KBM-7 (cell line): ENCODE measurements at places on chromosomes 11 and 22.

DNA sequence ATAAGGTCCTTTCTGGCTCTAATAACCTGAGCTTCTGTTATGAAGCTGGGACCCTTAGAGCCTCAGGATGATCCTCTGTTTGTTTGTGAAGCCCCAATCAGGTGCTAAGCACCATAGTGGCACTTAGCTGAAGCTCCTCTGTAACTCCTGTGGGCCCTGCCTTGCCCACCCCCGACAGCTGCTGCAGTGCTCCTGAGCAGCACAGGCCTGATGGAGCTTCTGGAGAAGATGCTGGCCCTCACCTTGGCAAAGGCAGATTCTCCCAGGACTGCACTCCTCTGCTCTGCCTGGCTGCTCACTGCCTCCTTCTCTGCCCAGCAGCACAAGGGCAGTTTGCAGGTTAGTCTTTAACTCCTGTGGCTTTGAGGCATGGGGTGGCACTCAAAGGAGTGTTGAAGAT lies 19.0 kb upstream of the CCDC134 start:
- DNase-seq: no peak

GRCh38 chr11:128305588-128305987 lies 281.8 kb downstream of the ETS1 start:
- DNase-seq: no peak

- peak; percentile 94 for DNase-seq
These were observed 5.2 kb downstream of the SBF1 start for GRCh38 chr22:50469377-50470305.

- no peak for DNase-seq
These were observed 1.4 kb upstream of the CELSR1 start for GRCh38 chr22:46538814-46539160.

GRCh38 chr11:126393143-126393542 lies 37.7 kb downstream of the ST3GAL4 start:
- no peak for DNase-seq

- no peak for DNase-seq
These were observed 313.0 kb downstream of the BRD1 start for GRCh38 chr22:49514641-49515040.

DNA sequence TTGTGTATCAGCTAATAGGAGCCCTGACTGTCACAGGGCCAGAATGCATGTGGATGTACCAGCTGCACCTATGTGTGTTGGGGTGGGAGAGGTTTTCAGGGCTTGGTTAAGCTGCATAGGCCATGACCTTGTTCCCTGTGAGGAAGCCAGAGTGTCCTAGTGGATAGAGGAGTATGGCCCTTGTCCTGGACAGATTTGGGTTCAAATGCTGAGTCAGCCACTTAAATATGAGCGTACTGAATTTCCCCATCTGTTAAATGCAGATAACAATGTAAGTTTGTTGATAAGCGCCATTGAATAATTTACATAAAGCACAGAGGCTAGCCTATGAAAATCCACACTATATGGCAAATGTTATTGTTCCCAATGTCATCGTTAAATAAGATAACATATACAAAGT lies 74.4 kb downstream of the PANX1 start:
- DNase-seq: no peak

- DNase-seq: no peak
These were observed 3.2 kb downstream of the CHRM1 start for GRCh38 chr11:62917906-62918502.

DNA sequence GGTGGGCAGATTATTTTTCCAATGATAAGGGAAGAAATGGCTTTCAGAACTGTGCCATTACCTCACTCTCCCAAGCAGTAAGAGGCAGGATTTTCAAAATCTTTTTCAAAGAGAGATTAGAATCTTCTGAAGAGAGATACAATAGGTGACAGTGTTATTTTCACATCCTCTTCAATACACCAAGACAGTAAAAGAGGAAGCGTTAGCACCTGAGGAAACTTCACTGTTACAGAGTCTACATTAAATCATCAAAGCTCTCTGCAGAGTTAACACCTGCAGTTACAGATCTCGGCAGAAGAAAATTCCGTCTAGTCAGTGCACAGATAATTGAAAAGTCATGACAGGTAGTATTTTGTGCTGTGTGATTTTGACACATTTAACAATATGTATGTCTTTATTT lies 144.9 kb downstream of the PGR start:
- no peak for DNase-seq

- no peak for DNase-seq
These were observed at the start of gene ZDHHC8 for GRCh38 chr22:20131597-20131858. Gene ZDHHC8, plus strand, starts transcription at chr22:20131804. Its CDS starts 144 bp downstream, at chr22:20131948.

GRCh38 chr22:17953147-17953546 lies 71.2 kb downstream of the MICAL3 start:
- no peak for DNase-seq

GRCh38 chr11:68468217-68468828 lies 7.8 kb downstream of the PPP6R3 start:
- no peak for DNase-seq

DNA sequence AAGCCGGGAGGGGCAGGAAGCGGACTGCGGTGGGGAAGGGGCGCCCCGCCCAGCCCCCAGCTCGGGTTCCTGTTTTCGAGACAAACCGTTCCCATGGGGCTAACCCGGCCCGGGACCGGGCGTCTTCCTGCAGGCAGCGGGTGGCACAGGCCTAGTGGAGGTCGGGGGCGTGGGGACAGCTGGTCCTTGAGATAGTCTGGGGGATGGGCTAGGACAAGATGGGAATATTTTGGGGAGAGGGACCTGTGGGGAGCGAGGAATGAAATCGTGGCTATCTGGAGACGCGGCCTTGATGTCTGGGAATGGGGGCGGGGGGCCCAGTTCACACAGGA lies 1.2 kb upstream of the RASGRP2 start:
- peak; percentile 90 for DNase-seq

GRCh38 chr11:117612177-117612576 lies 184.8 kb downstream of the DSCAML1 start:
- no peak for DNase-seq

DNA sequence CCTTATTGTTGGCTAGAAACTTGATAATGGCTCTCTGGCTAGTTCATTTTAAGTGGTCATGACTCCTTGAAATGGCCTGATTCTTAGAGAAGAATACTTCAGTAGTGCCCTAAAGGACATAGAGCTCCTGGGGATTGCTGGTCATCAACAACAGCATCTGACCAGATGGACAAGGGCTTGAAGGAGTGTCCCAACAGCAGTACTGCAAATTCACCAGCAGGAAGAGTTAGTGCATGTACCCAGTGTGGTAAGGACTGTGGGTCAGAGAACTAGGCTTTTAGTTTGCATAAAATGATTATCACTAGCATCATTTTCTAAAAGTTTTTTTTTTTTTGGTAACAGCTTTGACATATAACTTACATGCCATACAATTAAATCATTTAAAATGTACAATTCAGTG lies 39.5 kb upstream of the CUL5 start:
- no peak for DNase-seq

DNA sequence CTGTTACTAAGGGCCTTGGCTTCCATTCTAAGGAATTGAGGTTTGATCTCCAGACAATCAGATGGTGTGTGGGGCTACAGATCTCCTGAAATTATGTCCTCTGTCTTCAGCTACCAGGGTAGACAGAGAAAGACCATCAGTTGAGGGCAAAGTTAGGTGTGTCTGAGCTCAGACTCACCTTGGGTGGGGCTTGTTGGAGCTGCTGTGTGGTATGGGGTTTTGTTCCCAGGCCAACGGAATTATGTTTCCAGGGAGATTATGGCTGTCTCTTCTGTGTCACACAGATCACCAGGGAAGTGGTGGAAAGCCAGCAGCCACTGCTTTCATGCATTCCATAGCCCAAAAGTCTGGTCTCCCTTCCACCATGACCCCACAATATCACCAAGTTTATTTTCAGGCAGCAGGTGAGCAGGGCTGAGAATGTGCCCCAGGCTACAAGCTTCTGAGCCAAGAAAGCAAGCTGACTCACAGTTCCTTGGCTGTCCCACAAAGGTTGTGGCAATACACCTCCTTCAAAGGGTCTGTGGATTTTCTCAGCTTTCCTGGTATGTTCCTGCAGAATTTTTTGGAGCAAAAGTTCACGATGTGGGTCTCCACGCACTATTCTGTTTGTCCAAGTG lies 714.9 kb downstream of the LUZP2 start:
- no peak for DNase-seq

DNA sequence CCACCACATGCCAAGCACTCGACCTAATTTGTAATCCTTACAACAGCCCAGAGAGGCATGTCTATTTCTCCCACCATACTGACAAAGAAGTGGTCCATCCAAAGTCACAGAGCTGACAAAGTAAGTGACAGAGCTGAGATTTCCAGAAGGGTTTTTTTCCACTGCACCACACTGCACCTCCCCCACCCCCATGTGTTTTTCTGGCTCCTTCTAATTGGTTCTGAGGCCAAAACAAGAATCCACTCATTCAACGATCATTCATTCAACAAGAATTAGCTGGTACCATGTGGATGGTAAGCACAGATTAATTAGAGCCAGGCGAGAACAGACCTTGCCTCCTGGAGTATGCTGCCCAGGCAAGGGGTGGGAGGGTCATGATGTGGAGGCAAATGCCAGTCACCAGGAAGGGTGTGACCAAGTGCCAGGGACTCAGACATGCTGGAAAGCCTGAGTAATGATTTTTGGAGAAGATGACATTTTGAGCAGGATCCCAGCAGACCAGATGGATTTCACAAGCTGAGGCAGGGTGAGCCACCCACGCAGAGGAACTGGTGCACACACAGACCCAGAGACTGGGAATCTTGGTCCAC lies 14.9 kb upstream of the PRG2 start:
- DNase-seq: no peak

GRCh38 chr11:47512701-47513100 lies 40.2 kb downstream of the CELF1 start:
- no peak for DNase-seq

DNA sequence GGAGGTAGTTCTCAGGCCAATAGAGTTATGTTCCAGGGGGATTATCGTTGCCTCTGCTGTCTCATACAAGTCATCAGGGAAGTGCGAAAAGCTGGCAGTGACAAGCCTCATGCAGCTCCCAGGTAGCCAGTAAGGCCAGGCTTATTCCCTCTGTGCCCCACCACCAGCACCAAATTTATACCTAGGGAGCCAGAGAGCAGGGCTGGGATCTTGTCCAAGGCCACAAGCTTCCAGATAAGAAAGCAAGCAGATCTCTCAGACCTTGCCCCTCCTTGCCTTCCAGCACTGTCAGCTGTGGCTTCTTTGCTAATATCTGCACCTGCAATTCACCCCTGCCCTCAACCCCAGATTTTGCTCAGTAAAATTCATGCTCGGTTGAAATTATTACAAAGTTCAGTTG lies 206.3 kb upstream of the FAT3 start:
- DNase-seq: no peak

DNA sequence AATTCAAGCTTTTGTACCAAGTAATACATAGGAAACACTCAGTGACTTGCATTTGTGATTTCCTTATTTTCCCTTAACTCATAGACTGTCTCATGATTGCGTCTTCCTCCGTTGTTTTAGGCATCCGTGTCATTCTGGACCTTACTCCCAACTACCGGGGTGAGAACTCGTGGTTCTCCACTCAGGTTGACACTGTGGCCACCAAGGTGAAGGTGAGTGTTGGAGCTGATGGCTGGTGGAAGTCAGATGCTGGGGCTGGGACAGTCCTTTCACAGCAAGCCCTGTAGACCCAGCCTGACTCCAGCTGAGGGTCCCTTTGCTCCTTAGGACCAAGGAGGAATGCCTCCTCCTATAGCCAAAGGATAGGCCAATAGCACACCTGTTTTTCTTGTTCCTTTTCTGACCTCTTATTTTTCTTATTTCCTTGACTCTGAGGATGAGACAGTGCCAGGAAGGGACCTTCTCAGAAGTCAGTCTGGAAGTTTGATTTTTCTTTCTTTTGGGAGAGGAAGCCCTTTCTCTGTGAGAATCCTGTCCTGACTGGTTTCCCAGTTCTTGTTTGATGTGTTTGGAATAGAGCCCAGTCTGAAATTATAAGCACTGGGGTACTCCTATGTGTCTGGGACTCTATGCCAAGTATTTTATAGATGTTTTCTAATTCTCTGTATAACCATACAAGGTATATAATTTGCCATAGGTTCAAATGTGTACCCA lies 2.2 kb downstream of the SLC3A2 start:
- no peak for DNase-seq

DNA sequence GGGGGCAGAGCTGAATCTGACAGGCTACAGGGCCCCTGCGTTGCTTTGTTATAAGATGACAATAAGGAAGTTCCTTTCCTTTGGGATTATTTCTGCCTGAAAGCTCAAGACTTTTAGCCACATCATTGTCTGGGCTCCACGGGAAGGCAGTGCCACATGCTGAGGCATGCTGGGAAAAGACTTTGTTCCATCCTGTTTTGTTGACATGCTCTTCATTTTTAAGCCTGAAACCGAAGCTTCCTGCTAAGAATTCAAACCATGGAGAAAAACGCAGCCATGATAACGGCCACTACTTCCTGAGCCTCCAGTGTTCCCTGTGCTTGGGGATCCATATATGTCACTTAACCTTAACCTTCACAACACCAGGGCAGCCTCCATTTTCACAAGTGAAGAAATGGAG lies 5.5 kb upstream of the TCF20 start:
- DNase-seq: no peak

DNA sequence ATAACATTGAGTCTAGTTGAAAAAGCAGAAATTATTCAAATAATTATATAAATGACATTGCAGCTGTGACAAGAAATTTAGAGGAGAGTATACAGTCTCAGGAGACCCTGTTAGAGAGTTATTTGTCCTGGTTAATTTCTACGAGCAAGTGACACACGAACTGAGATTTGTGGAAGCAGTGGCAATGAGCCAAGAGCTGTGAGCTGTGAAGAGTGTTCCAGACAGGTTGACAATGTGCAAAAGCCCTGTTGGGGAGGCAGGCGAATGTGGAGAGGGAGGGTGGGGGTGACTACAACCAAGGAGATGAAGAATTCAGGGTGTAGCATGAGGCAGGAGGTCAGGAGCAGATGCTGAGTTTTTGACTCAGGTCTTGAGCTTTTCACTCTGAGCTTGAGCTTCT lies 620.2 kb upstream of the TENM4 start:
- no peak for DNase-seq

- peak; percentile 70 for DNase-seq
These were observed at the start of gene PACS1 for GRCh38 chr11:66069715-66070603. Gene PACS1, plus strand, starts transcription at chr11:66070272. Its CDS starts 215 bp downstream, at chr11:66070487.

DNA sequence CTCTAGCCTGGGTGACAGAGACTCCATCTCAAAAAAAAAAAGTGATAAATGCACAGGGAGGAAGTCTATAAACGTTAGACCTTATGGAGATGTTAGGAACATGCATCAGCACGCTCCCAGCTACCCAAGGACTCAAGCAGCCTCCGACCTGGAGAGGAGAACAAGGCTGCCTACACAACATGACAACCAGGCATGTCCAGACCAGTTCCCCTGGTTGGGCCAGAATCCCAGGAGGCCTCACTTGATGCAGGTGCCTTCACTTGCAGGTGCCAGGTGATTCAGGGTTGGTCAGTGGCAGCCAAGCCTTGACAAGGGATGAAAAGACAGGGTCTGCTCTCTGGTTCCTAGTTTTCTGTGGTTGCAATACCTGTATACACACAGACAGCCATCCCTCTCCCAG lies 5.9 kb downstream of the RANGAP1 start:
- DNase-seq: no peak
